M059J (cell line): ENCODE measurements at places on chromosomes 1 and 21.
A peak's percentile ranks its signal among the peaks of the same experiment; 100 is the strongest.

DNA sequence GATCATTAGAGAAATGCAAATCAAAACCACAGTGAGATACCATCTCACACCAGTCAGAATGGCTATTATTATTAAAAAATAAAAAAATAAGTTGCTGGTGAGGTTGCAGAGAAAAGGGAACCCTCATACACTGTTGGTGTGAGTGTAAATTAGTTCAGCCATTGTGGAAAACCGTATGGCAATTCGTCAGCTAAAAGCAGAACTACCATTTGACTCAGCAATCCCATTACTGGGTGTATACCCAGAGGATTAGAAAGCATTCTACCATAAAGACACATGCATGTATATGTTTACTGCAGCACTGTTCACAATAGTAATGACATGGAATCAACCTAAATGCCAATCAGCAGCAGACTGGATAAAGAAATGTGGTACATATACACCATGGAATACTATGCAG is 42.2 kb downstream of the GIPC2 start:
- DNase-seq = no peak

- peak; percentile 98 for DNase-seq
These were observed 11.7 kb upstream of the ENO1 start for GRCh38 chr1:8889925-8890785.

DNA sequence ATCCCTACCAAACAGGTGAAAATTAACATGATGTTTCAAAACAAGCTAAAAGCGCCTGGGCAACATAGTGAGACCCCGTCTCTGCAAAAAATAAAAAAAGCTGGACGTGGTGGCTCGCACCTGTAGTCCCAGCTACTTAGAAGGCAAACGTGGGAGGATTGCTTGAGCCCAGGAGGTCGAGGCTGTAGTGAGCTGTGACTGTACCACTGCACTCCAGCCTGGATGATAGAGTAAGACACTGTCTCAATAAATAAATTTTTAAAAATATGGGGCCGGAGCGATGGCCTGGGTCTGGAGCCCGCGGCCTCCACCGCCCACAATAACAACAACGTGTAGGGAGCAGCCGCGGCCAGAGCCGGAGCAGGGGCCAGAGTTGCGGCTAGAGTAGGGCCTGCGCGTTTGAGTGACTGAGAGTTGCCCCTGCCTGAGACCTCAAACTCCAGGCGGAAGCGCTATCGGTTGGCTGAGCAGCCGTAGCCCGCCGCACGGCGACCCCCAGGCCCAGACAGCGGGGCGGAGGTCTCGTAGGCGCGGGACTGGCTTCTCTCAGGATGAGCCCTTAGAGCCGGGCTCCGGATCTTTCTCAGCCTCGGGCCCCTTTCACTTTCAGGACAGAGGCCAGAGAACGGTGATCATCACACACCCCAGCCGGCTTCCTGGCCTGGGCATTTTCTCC is 41.4 kb downstream of the ZMYM1 start:
- DNase-seq = no peak

- no peak for DNase-seq
These were observed 34.8 kb downstream of the L1TD1 start for GRCh38 chr1:62229468-62229867.

DNA sequence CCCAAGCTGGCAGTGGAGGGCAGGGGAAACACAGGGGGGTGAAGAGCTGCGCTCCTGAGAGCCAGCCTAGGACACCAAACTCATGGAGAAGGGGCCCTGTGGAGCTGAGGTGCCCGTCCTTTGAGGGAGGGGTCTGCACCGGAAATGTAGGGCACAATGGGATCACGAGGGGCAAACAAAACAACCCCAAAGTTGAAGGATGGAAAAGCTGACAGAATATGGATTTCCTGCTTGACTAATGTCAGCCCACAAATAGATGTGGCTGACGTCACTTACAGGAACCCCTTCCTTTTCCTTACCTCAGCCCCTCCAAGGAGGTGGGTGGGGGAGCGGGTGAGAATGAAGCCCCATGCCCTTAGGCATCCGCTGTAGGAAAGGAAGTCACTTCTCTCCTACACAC is 110.9 kb downstream of the KCNN3 start:
- no peak for DNase-seq

- DNase-seq = peak; percentile 99
These were observed 200.0 kb downstream of the GABPA start for GRCh38 chr21:25934771-25935224.

DNA sequence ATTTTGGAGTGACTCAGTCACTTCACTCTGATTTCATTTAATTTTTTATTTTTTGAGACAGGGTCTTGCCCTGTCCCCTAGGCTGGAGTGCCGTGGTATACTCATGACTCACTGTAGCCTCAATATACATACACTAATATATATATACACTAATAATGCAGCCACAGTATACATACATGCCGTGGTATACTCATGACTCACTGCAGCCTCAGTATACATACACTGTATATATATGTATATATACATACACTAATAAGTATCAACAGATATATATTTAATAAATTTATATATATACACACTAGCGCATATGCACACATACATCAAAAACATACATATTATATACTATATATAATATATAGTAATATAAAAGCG is 149.2 kb downstream of the NCAM2 start:
- DNase-seq = no peak

GRCh38 chr1:22711591-22712501 is 1.2 kb downstream of the EPHB2 start:
- DNase-seq = no peak

- peak; percentile 19 for DNase-seq
These were observed 500.3 kb upstream of the C1orf87 start for GRCh38 chr1:60573726-60574409.

- peak; percentile 33 for DNase-seq
These were observed 52.8 kb downstream of the WNT9A start for GRCh38 chr1:227894831-227895451.

DNA sequence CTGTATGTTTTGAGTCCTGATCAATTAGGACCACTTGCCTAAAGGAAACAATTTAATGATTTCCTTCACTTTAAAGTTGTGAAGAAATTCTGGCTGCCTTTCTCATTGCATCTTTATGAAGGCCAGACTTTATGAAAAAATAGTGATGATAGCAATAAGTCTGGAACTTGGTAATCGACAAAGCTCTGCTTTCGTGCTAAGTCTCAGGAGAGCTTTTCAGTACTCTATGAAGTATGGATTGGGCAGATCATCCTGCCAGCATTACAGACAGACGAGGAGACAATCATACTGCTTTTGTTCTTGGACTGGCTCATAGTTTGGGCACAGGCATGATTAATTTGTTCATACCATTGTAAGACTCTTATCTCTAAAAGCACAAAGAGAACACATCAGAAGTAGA is 45.5 kb upstream of the KCNJ15 start:
- DNase-seq = no peak

- no peak for DNase-seq
These were observed 8.0 kb downstream of the NOL9 start for GRCh38 chr1:6546326-6546725.

GRCh38 chr1:209808059-209808581 is 2.2 kb upstream of the IRF6 start:
- DNase-seq = peak; percentile 98

GRCh38 chr1:203048555-203049051 is 22.3 kb downstream of the PPFIA4 start:
- no peak for DNase-seq

GRCh38 chr1:171110621-171111326 is 20.1 kb downstream of the FMO3 start:
- DNase-seq = no peak

DNA sequence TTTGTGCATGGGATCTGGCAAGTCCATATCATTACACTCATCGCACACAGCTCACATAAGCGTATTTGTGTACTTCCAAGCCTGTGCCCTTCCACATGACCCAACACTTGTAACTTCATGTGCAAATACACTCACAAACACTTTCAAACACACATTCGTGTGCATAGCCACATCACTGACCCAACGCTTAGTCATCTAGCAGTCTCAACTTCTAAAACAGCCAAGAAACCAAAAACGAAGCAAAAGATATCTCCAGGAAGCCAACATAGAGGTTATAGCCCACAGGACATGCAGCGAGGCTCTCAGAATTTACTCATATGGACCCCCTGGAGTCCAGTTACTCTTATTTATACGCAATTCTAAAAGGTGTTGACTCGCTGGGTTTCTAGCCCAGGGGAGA is 10.9 kb upstream of the GOLT1A start:
- peak; percentile 27 for DNase-seq

DNA sequence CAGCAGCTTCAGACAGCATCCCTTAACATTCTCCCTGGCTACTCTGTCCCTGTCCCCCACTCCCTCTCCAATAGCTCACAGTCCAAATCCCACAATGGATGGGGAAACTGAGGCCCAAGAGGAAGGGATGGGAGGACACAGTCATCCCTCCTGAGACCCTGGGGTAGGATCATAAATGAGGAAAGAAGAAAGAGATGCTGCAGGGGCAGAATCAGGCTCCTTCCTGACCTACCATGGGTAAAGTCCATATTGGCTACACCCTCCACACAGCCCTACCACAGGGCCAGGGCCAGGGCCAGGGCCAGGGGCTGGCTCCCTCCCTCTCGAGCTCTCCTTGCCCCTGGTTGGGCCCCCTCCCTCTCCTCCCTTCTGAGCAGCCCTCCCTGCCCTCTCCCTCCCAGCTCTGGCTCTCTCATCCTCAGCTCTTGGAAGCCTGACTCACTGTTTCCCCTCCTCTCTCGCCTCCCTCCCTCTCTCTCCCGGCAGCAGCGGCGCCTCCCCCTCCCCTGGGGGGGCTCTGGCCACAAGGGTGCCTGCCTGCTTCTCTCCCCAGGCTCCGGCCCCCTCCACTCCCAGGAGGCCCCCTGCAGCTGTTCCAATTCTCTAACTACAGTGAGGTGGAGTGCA is 4.9 kb downstream of the AHDC1 start:
- peak; percentile 89 for DNase-seq

DNA sequence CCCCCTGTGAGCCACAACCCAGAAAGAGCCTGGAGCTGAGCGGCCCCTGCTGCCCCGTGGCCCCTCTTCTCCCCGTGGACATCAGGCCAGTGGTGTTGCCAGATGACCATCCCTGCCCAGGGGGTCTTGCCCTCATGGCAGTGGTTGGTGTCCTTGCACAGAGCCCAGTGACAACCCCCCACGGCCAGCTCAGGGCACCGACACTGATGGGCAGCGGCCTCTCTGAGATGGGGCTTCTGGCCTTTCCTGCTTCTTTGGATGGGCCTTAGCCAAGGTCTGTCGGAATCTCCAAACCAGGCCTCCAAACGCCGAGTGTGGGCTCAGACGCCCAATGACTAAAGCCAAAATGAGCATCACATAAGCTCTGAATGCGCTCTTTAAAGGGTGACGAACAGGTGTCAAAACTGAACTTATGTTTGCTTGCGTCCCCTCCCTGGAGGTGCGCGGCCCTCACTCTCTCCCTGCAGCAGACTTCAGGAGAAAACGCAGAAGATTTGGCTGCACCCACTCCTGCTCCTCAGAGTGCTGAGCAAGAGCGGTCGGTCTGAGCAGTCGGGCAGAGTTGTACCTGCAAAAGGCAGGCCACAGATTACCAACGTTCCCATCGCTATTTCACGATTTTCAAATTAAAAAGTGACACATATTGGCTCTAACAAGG is 41.9 kb downstream of the UBE2G2 start:
- no peak for DNase-seq

GRCh38 chr1:9736241-9736640 is 84.7 kb downstream of the PIK3CD start:
- no peak for DNase-seq

GRCh38 chr1:162561616-162562469 is at the start of gene UAP1:
TSS of gene UAP1 (plus strand) at chr1:162561722. CDS start at chr1:162566069, 4,347 bp downstream.
- peak; percentile 44 for DNase-seq

DNA sequence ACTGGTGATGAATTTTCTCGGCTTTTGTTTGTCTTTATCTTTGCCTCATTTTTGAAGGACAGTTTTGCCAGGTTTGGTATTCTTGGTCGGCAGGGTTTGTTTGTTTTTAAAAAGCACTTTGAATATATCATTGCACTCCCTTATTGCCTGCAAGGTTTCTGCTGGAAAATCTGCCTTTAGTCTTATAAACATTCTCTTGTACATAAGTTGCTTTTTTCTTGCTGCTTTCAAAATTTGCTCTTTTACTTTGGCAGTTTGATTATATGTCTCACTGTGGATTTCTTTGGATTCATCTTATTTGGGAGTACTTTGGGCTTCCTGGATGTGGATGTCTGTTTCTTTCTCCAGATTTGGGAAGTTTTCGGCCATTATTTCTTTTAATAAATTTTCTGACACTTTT is 58.1 kb upstream of the C1orf146 start:
- no peak for DNase-seq

DNA sequence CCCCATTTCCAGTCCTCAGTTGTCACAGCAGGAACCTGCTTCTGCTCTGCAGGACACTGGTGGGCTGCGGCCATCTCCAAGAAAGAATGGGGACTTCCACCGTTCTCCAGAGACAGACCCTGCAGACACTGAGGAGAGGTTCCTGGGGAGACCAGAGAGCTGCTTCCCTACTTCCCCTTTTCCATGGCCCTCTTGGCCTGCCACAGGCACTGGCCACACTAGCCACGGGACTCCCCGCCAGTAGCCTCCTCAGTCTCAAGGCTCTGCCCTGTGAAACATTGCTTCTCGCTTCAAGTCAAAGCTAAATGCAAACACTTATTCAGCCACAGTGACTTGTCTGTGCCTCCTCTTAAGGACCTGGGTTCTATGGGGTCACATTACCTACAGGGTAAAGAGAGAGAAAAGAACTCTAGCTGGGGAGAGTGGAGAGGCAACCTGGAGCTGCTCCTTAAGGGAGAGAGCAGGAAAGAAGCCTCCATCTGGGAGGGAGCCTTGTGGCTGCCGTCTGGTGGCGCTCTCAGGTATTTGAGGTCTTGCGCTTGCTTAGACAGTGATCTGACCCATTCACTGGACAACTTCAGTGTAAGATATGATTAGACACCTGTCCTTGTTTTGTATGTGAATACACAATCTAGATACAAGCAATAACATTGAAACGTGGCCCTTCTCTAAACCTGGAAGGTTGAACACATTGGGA is 5.4 kb upstream of the SLAMF8 start:
- peak; percentile 68 for DNase-seq

DNA sequence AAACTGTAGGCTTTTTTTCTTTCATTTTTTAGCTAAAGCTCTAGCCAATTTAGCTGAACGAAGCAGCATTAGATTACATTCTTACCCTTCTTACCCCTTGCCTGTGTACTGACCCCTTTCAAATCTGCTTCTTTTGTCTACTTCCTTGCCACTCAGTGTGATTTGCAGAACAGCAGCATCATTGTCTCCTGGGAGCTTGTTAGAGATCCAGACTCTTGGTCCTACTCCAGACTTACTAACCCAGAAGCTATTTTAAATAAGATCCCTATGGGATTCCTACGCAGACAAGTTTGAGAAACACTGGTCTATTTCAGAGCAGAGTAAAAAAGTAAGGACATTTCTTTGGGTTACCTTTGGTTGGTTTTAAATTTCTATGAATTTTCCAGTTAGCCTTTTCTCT is 13.8 kb downstream of the LRRC39 start:
- DNase-seq = no peak
